ENCODE measurements at places on chromosomes 7 and 10.

DNA sequence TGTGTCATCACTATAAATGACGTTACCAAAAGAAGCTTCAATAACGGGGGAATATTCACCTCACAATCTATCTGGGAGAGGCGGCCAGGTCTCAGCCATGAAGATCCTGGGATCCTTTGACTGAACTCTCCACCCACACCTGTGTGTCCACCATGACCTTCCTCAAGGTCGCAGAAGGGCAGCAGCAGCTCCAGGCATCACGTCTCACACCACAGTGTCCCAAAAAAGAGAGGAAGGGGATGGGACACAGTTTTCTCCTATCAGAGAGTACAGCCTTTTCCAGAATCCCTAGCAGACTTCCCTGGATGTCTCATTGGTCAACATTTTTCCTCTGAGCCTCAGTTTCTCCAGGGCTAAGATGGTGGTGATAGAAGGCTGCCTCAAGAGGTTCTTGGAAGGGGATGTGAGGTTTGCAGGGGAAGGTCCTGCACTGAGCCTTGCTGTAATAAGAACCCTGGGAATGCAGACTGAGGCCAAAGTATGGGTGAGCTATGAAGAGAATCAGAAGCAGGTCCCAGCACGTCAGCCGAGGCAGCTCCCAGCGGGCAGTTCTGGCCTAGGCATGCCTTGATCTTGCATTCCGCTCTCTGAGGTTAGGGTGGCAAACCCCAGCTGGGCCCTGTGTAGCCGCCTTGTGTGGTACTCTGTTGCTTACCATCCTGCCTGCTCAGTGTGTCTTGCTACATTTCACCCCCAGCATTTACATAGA lies 63.8 kb downstream of the COL26A1 start:
- no peak for DNase-seq

- DNase-seq: no peak
Observed at GRCh38 chr10:19616966-19617365, 199.3 kb upstream of the PLXDC2 start.

DNA sequence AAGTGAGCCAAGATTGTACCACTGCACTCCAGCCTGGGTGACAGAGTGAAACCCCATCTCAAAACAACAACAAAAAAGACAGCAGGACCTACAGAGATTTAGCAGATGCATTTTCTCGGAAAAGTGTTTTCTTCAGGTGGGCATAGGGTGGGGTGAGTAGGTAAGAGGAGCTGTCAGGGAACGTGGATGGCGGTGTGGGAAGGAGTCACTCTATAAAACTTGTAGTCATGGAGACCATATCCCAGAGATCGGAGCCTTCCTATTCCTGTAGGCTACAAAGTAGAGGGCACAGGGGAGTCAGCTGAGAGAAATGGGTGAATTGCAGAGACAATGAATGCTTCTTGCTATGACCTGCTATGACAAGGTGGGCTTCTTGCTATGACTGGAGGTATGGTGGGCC lies 283.0 kb upstream of the FOXK1 start:
- no peak for DNase-seq

DNA sequence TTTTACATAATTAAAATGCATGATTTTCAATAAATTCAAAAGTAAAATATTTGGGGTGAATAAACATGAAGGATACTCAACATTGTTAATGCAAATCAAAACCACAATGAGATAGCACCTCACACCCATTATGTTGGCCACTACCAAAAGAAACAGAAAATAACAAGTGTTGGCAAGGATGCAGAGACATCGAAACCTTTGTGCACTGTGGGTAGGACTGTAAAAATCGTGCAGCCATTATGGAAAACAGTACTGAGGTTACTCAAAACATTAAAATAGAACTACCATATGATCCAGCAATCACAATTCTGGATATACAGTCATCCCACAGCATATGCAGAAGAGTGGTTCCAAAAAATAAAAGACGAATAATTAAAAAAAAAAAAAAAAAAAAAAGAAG lies 13.1 kb downstream of the EZH2 start:
- no peak for DNase-seq

Measured in stimulated activated CD4-positive, alpha-beta T cell treated with anti-CD3 and anti-CD28 coated beads, Interleukin-12 subunit alpha, Interleukin-12 subunit beta, amount 100 ng/mL, for 48 hours (primary cell).